Osteoblast (primary cell): ENCODE measurements at places on chromosomes 7 and 10. TPM values are rescaled to one million over a fixed set of nuclear protein-coding genes. Genes with fewer than 3 reads are reported as not detected.
A peak's percentile ranks its signal among the peaks of the same experiment; 100 is the strongest.

LIPK gene
- not detected in 2 replicates for total RNA-seq

- H3K36me3 ChIP-seq = no peaks in the 10 kb centered on the region
- no peak overlapping the region for H3K4me3 ChIP-seq
- H3K27ac ChIP-seq = no peak overlapping the region
Observed at GRCh38 chr7:1706381-1706720, 36.3 kb downstream of the ELFN1 start.

DNA sequence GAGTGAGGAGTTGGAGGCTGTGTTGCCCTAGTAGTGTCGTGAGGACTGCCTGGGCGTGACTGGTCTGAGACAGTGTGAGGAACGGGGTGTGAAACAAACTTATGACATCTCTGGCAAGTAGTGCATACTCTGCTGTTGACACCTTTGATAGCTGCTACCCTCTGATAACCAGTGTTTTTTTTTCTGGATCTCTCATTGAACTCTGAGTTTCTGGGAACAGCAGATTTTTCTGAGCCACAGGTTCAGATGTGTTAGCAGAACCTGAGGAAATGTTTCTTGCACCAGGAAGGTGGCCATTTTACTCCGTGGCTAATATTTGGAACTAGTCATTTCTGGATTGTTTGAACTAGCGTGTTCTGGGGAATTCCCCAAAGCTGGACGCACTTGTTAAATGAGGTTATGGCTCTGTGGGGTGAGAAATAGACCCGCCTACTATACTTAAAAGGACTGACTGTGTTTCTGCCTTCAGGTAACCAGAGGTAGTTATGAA, 52.9 kb downstream of the AUTS2 start:
- H3K27ac ChIP-seq = no peak overlapping the region
- H3K27me3 ChIP-seq = no peaks in the 10 kb centered on the region
- no peak overlapping the region for H3K4me3 ChIP-seq
- no peaks in the 10 kb centered on the region for H3K36me3 ChIP-seq
- no peak for DNase-seq

GRCh38 chr7:5517057-5517456, 93.4 kb upstream of the TNRC18 start:
- H3K27me3 ChIP-seq = no peaks in the 10 kb centered on the region
- no peak overlapping the region for H3K4me3 ChIP-seq
- DNase-seq = peak; percentile 4
- peaks cover 16% of the 10 kb centered on the region for H3K4me1 ChIP-seq
- no peak overlapping the region for H3K27ac ChIP-seq

DNA sequence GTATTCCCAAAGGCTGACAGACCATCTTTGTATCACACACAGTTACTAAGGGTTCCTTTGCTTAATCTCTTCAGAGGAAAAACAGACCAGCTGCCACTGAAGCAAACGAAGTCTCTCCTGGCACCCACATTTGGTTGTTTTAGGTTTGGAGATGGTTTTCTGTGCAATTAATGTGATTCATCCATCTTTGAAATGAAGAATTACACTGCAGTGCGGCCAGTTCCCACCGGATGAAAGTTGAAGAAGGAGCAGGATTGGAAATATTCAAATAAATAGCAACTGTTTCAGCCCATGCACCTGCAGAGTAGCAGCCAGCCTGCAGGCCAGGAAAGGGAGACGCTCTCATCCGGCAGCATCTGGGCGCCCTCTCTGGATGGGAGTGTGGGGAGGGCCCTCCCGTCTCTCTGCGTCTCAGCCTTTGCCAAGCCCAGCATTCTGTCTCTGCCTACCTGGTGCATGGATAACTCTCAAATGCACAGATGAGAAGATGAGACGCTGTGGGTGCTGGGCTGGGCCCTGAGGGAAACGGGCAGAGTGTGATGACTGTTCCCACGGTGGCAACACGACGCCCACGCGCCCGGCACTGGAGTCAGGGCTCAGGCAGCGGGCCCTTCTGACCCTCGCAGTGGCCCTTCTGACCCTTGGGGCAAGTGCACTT, 214.0 kb downstream of the PTPRN2 start:
- peak; percentile 1 for DNase-seq
- H3K27me3 ChIP-seq = no peaks in the 10 kb centered on the region
- no peaks in the 10 kb centered on the region for H3K4me1 ChIP-seq
- H3K27ac ChIP-seq = no peak overlapping the region
